NCI-H748 treated with DMSO at 0.1 percent for 48 hours (cell line): ENCODE measurements at places on chromosomes 16 and 17.

DNA sequence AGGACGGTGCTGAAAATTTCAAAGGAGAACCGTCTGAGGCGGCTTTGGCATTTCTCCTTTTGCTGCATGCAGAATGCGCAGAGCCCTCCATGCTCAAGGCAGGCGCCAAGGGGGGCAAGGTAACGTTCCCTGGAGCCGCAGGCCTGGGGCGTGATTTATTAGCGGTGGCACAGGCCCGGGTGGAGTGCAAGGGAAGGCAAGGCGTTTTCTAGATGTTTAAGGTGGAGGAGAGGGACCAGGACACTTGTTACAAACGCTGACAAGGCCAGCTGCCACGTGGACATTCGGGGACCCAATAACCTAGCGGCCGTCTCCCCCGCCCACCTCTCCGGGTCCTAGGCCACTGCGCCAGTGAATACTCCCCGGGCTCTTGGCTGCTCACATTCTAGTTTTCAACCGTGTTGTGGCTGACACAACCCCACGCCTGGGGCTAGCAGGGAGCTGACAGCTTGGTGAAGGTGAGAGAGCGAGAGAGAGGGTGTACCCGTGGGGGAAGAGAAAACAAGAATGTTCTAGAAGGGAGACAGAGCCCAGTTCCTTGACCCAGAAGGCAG lies 250.1 kb downstream of the C16orf95 start:
- DNase-seq: no peak

DNA sequence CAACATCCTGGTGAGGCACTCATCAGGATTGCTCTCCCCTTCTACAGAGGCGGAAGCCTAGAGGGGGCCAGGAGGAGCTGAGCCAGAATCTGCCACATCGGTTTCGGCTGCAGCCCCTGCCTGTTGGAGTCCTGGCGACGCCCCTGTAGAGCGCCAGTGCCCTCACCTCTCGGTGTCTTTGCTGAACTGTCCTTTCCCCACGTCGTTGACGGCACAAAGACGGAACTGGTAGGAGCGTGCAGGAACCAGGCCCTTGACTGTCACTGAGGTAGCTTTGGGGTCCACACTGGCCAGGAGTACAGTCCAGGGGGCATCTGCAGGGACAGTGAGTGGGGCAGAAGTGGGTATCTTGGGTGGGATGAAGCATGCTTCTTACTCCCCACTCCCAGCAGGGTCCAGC lies 110.3 kb upstream of the CDC42EP4 start:
- no peak for DNase-seq

- peak; percentile 42 for DNase-seq
Observed at GRCh38 chr17:28228109-28228840, 90.7 kb upstream of the TMEM97 start.

DNA sequence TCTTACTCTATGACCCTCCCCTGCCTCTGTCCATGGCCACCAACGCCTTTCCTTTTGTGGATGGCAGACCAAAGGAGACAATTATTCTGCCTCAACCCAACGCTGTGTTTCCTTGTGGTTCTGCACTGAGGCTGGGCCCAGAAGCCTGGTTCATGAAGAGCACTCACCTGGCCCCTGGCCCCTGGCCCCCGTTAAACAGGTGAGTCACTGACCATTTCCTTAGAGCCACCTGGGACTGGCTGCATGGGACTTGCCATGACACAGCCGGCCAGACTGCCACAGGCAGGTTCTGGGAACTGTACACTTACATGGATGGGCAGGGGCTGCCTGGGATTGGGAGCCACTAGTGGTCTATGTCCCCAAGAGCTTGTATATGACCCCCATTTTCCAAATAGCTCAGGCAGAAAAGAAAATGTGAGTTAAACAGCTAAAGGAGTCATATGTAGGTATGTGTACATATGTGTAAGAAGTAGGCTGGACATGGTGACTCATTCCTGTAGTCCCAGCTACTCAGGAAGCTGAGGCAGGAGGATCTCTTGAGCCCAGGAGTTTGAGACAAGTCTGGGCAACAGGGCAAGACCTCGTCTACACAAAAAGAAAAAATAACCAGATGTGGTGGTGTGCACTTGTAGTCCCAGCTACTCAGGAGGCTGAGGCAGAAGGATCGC lies 181.9 kb upstream of the CACNG5 start:
- no peak for DNase-seq

DNA sequence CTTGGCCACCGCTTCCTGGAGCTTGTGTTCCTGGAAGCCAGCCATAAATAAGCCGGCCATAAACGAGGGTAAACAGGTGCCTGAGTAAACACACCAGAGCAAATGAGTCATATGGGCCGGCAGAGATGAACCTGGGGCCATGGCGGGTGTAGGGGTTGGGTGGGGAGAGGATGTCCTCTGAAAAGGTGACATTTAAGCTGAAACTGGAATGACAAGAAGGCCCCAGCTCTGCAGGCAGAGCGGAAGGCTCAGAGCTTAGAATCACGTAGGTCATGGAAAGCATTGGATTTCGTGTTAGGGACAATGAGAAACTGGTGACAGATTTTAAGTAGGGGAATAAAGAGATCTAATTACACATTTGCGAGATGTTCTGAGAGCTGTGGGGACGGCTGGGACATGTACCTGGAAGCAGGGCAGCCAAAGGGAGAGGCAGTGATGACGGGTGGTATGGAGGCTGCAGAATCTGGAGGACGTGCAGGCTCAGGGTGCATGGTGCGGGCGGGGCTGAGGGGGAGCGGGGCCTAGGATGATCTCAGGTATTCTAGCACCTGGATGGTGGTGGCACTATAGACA lies 8.1 kb upstream of the DNASE1 start:
- peak; percentile 74 for DNase-seq

- no peak for DNase-seq
Observed at GRCh38 chr17:30858556-30859250, 26.9 kb downstream of the ATAD5 start.

GRCh38 chr16:69620573-69620972 lies 54.8 kb downstream of the NFAT5 start:
- no peak for DNase-seq

- no peak for DNase-seq
Observed at GRCh38 chr17:1179818-1180742, at the start of gene ABR. Gene ABR (minus strand): TSS chr17:1179981. CDS start chr17:1179727, 254 bp downstream.

DNA sequence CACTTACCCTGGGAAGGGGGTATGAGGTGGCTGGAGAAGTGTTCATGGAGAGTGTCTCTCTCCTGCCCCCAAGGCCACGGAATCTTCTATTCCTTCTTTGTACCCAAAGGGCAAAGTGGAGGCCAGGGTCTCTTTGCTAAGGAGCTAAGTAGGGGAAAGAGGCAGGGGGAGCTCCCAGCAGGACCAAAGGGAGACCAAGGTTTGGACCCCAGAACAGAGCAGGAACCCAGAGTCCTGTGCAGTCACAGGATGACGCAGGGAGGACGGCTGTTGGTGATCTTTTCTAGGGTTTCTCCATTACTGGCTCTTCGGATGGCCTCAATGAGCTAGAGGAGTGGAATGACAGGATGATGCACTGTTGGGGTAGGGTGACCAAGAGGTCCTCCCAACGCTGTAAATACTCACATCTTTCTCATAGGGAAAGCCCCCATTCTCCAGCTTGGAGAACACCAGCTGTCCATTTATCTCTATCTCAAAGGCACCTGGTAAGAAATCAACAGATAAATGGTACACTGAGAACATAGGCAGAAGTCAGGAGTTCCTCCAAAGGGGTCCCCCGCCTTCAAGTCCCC lies 966 bp downstream of the MIEN1 start:
- no peak for DNase-seq

GRCh38 chr16:82567175-82567574 lies 59.6 kb upstream of the CDH13 start:
- no peak for DNase-seq

DNA sequence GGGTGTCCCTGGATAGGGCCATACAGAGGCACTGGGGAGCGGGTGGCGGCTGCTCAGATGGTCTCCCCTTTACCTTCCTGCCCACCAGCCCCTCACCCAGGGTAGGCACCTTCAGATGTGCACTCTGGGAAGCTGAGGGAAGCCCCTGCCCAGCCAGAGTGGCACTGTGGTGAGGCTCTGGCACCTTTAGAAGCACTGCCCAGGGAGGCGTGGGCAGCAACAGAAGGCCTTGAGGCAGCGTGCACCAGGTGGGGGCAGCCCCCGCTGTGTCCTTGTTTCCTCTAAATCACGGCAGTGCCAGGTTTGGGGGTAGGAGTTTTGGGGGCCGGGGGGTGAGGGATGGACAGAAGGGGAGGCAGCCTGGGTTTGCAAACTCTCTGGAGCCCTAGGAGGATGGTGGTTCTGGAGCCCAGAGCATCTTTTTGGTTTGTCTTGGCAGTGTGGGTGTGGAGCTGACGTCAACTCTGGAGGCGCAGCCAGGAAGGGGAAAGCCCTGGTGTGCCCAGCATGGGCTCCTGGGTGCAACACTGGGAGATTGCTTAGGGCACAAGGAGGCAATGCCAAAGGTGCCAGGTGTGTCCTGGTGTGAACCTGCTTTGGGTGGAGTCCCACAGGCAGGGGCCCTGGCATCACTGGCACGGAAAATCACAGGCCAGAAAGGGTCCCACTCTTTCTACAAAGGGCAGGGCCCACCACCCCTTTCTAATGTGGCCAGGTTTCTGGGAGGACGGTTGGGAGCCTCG lies 23.1 kb upstream of the CDC42EP4 start:
- no peak for DNase-seq
